ENCODE measurements at places on chromosomes 6 and 20.

GRCh38 chr6:168113226-168113625, 34.2 kb upstream of the FRMD1 start:
- no peaks in the 10 kb centered on the region for H3K4me1 ChIP-seq
- H3K36me3 ChIP-seq = no peaks in the 10 kb centered on the region
- no peak overlapping the region for H3K4me3 ChIP-seq
- peak; percentile 11 for DNase-seq
- H3K27me3 ChIP-seq = no peaks in the 10 kb centered on the region

DNA sequence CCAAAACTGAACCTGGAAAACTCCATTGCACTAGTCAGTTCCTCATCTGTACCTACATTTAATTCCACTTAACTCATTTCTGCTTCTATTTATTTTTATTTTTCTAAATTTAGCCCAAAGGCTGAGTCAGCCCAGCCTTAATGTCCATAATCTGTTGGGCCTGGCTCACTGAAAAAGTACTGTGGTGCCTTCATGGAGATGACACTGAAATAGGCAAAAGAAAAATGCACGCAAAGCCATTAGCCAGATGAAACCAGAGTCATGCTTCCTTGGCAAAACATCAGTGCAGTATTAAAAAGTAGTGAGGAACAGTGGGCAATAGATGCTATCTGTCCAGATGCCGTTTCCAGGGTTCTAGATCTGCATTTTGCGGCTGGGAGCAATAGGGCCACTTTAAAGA, 14.7 kb upstream of the PLCB4 start:
- H3K27ac ChIP-seq = no peak overlapping the region
- H3K4me3 ChIP-seq = no peak overlapping the region
- no peaks in the 10 kb centered on the region for H3K4me1 ChIP-seq
- no peaks in the 10 kb centered on the region for H3K27me3 ChIP-seq

GRCh38 chr6:119110601-119111548, 32.4 kb upstream of the FAM184A start:
- H3K27me3 ChIP-seq = no peaks in the 10 kb centered on the region
- no peak overlapping the region for H3K27ac ChIP-seq
- peaks cover 4% of the 10 kb centered on the region for H3K4me1 ChIP-seq
- no peak overlapping the region for H3K4me3 ChIP-seq

DNA sequence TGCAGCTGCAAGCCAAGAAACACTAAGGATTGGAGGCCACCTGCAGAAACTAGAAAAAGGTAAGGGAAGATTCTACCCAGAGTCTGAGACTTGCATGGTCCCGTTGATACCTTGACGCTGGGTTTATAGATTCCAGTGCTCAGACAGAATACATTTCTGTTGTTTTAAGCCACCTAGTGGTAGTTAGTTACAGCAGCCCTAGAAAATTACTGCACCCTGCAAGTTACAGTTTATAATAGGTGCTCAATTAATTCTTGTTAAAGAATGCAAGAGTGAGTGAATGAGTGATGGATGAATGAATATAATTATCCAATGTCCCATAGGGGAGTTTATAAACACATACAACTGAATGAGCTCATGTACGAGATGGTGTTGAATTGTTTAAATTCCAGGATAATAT, 453.1 kb upstream of the SLC35B3 start:
- no peak overlapping the region for H3K27ac ChIP-seq
- no peak for DNase-seq
- H3K36me3 ChIP-seq = no peaks in the 10 kb centered on the region
- no peak overlapping the region for H3K4me3 ChIP-seq

DNA sequence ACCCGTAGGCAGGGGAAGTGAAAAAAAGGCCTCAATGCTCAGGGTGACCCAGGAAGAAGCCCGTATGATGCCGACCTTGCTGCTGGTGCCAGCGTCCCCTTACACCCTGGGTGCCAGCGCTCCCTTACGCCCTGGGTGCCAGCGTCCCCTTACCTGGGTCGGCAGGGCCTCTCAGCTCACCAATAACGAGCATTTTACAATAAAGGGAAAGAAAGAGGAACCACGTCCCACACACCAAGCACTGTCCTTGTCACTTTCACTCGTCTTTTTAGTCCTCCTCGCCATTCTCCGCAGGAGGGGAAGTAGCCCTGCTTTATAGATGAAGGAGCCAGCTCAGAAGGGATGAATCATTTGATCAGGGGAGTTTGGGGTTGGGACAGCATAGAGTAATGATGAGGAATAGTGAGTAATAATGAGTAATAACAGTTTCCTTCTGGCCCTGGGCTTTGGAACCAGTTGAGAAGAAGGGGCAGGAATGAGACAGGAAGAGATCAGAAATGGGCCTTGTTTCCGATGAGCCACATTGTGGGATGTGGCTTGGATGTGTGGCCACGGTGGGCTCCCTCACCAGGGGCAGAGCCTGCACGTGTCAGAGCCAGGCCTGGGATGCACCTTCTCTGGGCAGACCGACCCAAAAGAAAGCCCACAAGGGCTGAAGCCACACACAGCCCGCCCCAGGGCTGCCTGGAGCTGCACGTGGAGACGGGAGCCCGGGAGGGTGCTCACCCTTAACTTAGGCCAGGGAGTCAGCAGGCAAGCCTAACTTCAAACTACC, 75.7 kb downstream of the SYNJ2 start:
- peaks cover 15% of the 10 kb centered on the region for H3K4me1 ChIP-seq
- no peaks in the 10 kb centered on the region for H3K27me3 ChIP-seq
- H3K27ac ChIP-seq = no peak overlapping the region
- DNase-seq = no peak
- H3K36me3 ChIP-seq = no peaks in the 10 kb centered on the region

DNA sequence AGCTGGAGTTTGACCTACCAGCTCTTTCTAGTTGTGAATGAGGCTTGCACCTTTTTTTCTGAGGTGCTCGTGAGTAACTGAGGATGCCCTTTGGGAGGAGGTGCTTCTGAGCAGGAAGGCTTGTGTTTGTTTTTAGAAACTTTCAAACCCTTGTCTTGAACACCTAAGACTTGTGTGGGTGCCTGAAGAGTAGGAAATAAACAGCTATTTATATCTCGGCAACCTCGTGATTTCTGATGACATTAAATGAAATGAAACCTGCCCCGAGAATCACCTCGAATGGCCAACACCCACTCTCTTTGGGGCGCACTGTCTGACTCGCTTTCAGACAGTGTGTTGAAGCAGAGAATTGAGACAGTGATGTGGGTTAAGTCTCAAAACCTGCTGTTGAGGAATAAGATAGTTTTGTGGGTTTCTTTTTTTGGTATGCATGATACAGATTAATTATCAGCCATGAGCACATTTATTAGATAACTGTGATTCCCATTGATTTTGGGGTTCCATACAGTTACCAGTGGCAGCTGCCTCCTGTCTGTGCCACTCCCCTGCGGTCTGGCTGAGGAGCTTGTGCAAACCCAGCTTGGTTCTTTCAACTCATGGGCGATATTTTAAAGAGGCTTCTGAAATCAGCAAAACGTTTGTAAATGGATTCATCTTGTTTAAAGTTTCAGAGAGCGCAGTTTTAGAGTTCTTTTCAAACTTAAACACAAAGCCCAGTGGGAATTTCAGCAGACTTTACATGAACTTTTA, 8.4 kb downstream of the IRF4 start:
- H3K4me3 ChIP-seq = no peak overlapping the region
- DNase-seq = no peak
- H3K27ac ChIP-seq = no peak overlapping the region
- no peaks in the 10 kb centered on the region for H3K36me3 ChIP-seq
- H3K27me3 ChIP-seq = peaks cover 3% of the 10 kb centered on the region

DNA sequence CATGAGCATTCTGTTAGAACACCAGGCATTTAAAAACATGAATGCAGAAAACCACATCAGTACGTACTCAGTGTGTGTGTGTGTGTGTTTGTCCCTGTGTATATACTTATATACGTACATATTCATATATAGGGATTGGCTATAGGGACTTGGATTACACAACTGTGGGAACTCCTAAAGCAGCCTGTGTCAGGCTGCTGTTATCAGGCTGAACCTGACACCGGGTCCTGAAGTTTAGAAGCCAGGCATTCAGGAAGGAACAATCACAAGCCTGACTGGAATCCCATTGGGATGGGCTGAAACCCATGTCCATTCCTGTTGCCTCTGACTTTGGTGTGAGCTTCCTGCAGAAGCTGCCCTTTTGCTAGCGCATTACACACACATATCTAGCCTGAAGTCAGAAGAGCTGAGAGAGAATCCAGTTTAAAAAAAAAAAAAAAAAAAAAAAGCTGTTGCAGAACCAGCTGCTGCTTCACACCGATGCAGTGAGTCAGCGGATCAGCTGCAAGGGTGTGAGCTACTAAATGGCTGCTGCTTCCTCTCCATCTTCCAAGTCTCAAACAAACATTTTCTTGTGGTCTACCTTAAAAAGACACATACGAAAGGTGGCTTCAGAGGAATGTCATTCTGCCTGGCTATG, 348.1 kb downstream of the THBS2 start:
- no peaks in the 10 kb centered on the region for H3K36me3 ChIP-seq
- H3K27me3 ChIP-seq = no peaks in the 10 kb centered on the region
- H3K27ac ChIP-seq = no peak overlapping the region

GRCh38 chr20:41598719-41599118, 19.5 kb downstream of the CHD6 start:
- no peaks in the 10 kb centered on the region for H3K4me1 ChIP-seq
- no peaks in the 10 kb centered on the region for H3K36me3 ChIP-seq
- no peak overlapping the region for H3K27ac ChIP-seq

DNA sequence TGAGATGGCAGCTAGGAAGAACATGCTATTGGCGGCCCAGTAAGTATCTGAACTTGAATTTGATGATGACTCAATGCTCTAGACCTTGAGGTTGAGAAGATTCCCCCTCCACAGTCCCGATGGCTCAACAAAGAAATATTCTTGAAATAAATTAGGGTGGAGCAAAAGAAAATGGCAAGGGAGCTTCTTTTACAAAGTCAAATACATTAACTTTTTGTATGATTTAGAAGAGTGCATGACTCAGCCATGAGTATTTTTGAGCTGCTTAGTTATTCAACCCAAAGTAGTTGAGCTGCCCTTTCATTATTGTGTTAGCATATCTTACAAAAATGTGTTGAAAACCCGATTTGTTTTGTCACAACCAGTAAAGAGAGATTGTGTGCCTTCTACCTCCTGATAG, 7.6 kb downstream of the TFAP2C start:
- no peak for DNase-seq
- no peaks in the 10 kb centered on the region for H3K4me1 ChIP-seq
- no peak overlapping the region for H3K4me3 ChIP-seq
- no peaks in the 10 kb centered on the region for H3K36me3 ChIP-seq
- H3K27me3 ChIP-seq = peaks cover 24% of the 10 kb centered on the region

- H3K36me3 ChIP-seq = no peaks in the 10 kb centered on the region
- no peaks in the 10 kb centered on the region for H3K27me3 ChIP-seq
- H3K4me1 ChIP-seq = no peaks in the 10 kb centered on the region
- H3K4me3 ChIP-seq = no peak overlapping the region
- no peak overlapping the region for H3K27ac ChIP-seq
Observed at GRCh38 chr20:3447321-3447720, 23.5 kb upstream of the ATRN start.

GRCh38 chr6:108983151-108983550, 111.5 kb downstream of the SESN1 start:
- no peaks in the 10 kb centered on the region for H3K27me3 ChIP-seq
- H3K4me1 ChIP-seq = no peaks in the 10 kb centered on the region
- DNase-seq = no peak
- H3K36me3 ChIP-seq = peaks cover 27% of the 10 kb centered on the region
- H3K4me3 ChIP-seq = no peak overlapping the region
- H3K27ac ChIP-seq = no peak overlapping the region

DNA sequence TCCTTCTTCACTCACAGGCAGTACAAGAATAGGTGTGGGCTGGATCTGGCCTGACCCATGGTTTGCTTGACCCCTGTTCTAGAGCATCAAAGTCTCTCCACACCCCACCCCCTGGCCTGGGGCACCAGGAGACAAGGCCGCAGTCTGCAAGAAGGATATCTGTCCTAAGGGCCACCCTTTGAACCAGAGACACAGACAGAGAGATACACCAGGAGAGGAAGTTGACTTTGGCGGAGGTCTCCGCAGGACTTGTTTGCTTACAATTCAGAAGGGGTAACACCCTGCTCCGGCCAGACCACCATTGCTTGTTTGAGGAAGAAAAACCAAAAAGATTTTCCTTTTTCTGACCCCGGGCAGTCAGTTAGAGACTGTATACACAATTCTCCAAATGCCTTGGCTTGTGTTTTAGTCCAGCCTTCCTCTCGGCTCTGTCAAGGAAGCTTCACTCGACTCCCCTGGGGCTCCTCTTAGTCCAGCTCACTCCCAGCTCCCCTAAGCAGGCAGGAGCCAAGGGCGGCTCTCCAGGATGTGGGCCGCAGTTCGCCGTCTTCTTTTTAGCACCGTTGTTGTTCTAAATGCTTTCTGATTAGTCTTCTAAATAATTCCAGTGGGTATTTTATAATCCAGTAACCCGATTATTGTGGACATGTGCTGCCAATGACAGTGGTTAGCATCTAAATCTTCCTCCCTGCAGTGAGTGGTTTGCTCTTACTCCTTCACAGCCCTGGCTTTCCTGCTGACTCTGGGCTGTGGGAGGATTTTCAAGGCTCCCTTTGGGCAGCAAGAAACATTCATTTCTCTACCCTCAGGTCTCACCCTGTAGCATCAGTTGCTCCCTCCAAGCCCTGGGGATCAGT, 58.6 kb upstream of the MRPS10 start:
- DNase-seq = no peak
- peak overlapping the region; percentile 51 for H3K27ac ChIP-seq
- H3K4me1 ChIP-seq = peaks cover 29% of the 10 kb centered on the region
- H3K27me3 ChIP-seq = no peaks in the 10 kb centered on the region
- H3K4me3 ChIP-seq = no peak overlapping the region

- no peaks in the 10 kb centered on the region for H3K4me1 ChIP-seq
- H3K27ac ChIP-seq = no peak overlapping the region
- no peaks in the 10 kb centered on the region for H3K36me3 ChIP-seq
- H3K27me3 ChIP-seq = no peaks in the 10 kb centered on the region
- no peak for DNase-seq
- H3K4me3 ChIP-seq = no peak overlapping the region
Observed at GRCh38 chr20:60362531-60362930, 404.3 kb downstream of the CDH26 start.

DNA sequence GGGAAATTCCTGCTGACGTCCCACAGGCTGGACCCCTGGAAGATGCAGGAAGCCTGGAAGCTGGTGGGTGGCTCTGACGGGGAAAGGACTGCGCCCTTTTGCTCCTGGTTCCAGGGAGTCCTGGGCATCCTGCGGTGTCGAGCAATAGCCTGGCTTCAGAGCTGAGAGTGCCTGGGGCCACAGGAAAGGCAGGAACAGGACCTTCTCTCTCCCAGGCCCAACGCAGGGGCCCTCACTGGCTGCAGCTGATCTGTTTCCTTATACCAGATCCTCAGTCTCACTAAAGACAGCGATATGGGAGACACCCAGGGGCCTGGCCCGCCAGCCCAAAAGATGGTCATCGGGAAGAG, 1.4 kb downstream of the B3GALT4 start:
- peaks cover 52% of the 10 kb centered on the region for H3K36me3 ChIP-seq
- no peaks in the 10 kb centered on the region for H3K27me3 ChIP-seq
- peak overlapping the region; percentile 93 for H3K27ac ChIP-seq
- H3K4me1 ChIP-seq = peaks cover 43% of the 10 kb centered on the region

All from upper lobe of right lung (tissue), 1 donor.